Activated B cell treated with CpG ODN at 0.5 μM for 24 hours (primary cell): ENCODE measurements at places on chromosomes 5 and 9. TPM values are rescaled to one million over a fixed set of nuclear protein-coding genes. Genes with fewer than 3 reads are reported as not detected.

DNA sequence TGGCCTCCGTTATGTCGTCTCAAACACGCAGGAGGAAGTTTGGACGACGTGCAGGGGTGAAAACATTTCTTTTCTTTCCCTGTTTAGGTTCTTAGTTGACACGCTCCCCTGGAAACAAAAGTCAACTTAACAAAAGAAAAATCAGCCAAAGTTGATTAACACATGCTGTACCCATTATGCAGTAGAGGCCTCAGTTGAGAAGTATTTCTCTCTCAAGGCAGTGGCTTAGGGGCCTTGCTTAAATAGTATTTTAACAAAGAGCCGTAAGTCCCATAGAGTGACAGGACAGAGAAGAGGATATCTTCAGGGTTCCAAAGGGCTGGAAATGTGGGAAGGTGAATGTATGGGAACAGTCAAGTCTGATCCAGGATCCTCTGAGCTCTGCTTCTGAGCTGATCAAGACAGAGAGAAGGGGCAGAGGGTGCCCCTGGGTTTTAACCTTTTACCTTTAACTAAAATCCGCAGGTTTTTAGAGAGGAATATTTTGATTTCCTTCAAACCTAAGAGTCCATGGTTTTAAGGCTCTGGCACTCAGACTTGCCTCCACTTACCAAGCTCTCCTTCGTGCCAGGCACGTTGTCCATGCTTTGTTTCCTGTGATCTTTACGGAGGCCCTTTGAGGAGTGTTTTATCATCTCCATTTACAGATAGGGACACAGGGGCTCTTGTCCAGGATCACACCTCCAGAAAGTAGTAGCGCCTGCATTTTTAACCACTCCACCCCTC, 629 bp upstream of the CD74 start:
- peak overlapping the region; percentile 100 for H3K27ac ChIP-seq
- DNase-seq, result no peak
- peak overlapping the region; percentile 98 for H3K4me3 ChIP-seq
- peaks cover 65% of the 10 kb centered on the region for H3K4me1 ChIP-seq
- peaks cover 2% of the 10 kb centered on the region for H3K27me3 ChIP-seq

GRCh38 chr5:130136300-130136699, 232.0 kb downstream of the CHSY3 start:
- no peaks in the 10 kb centered on the region for H3K4me1 ChIP-seq
- no peaks in the 10 kb centered on the region for H3K36me3 ChIP-seq
- H3K4me3 ChIP-seq, result no peak overlapping the region
- DNase-seq, result no peak

DNA sequence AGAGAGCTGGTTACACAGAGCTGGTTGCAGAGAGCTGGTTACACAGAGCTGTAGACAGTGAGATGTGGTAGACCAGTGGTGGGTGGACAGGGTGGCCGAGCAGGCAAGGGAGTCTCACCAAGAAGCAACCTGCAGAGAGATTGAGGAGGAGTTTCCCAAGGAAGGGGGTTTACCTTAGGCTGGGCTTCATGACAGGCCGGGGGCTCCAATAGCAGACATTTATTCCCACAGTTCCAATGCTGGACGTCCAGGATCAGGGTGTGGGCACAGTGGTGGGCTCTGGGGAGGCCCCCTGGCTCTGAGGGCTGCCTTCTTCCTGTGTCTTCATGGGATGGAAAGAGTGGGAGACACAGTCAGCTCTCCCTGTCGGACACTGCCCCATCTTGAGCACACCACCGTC, 386.9 kb upstream of the IRX4 start:
- H3K27me3 ChIP-seq, result no peaks in the 10 kb centered on the region
- no peak overlapping the region for H3K4me3 ChIP-seq
- H3K4me1 ChIP-seq, result no peaks in the 10 kb centered on the region
- no peak overlapping the region for H3K27ac ChIP-seq
- DNase-seq, result no peak

GRCh38 chr9:35980289-35981011, 22.5 kb upstream of the OR2S2 start:
- H3K4me1 ChIP-seq, result peaks cover 11% of the 10 kb centered on the region
- H3K27me3 ChIP-seq, result peaks cover 27% of the 10 kb centered on the region
- H3K36me3 ChIP-seq, result no peaks in the 10 kb centered on the region

DNA sequence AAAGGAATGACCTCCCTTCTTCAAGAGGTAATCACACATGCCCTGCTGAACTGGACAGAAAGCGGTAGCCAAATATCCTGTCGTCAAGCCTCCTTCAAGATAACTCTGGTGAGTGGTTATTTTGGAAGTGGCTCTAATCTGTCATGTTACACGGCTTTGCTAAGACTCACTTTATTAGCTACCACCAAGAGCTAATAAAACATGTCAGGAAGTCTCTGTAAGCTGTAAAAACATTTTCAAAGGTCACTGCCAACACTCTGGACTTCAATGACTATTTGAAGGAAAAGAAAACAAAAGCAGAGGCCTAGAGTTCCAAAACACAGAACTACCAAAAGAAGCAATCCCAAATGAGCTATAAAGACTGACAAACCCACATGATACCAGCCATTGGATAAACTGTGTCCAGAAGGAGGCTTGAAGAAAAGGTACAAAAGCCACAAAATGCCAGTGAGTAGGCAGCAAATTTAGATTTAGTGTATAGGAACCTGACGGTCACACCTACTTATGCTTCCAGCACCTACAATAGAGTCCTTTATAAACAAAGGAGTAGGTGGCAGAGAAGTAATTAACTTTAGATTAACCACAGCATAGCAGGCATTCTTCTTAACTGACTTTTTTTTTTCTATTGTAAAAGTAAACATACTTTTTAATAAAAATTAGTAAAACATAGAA, 97.3 kb upstream of the EQTN start:
- no peak overlapping the region for H3K4me3 ChIP-seq
- H3K36me3 ChIP-seq, result peaks cover 3% of the 10 kb centered on the region
- DNase-seq, result no peak
- no peaks in the 10 kb centered on the region for H3K27me3 ChIP-seq
- H3K27ac ChIP-seq, result peak overlapping the region; percentile 80
- peaks cover 69% of the 10 kb centered on the region for H3K4me1 ChIP-seq

DNA sequence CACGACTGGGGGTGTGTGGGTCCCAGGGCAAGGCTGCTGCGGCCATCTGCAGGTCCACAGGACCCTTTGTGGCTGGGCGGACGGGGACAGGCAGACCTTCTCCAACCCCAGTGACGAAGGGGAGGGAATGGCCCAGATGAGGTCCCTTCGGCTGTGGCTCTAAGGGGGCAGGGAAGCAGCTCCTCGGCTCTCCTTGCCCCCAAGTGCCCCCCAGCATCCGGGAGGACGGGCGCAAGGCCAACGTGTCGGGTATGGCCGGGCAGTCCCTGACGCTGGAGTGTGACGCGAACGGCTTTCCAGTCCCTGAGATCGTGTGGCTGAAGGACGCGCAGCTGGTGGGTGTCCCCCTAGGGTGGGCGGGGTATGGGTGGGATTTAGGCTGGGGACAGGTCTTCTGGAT, 82.8 kb downstream of the HMCN2 start:
- peaks cover 13% of the 10 kb centered on the region for H3K4me1 ChIP-seq
- H3K27me3 ChIP-seq, result no peaks in the 10 kb centered on the region
- DNase-seq, result no peak
- no peak overlapping the region for H3K27ac ChIP-seq
- no peak overlapping the region for H3K4me3 ChIP-seq
- no peaks in the 10 kb centered on the region for H3K36me3 ChIP-seq

GRCh38 chr9:128106940-128107467, 20.5 kb downstream of the PTGES2 start:
- H3K36me3 ChIP-seq, result peaks cover 74% of the 10 kb centered on the region
- H3K27me3 ChIP-seq, result no peaks in the 10 kb centered on the region
- H3K27ac ChIP-seq, result no peak overlapping the region
- no peak for DNase-seq

DNA sequence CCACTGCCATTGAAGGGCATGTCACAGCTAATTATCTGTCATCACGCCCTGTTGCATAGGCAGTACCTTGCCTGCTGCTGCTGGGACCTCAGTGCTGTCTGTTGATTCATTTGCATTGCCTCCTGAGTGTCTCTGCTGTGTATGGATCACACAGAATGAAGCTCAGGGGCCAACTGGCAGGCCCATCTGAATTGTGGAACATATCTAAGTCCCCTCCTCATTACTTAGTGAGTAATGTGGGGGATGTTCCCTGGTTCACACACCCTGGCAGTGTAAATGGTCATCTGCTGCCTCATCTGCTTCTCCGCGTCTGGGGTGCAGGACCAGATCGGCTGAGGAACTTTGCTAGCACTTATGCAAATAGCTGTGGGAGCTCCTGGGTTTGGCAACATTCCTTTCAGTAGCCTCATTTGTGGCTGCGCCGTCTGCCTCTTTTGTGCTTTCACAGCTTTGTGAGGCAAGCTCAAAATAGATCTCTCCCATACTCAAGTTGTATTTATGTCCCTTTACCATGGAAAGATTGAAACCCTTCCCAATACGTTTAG, 25.4 kb downstream of the TYRP1 start:
- H3K4me1 ChIP-seq, result no peaks in the 10 kb centered on the region
- DNase-seq, result no peak
- no peaks in the 10 kb centered on the region for H3K27me3 ChIP-seq
- H3K36me3 ChIP-seq, result no peaks in the 10 kb centered on the region
- H3K4me3 ChIP-seq, result no peak overlapping the region

GRCh38 chr9:100014846-100015245, 84.0 kb downstream of the ERP44 start:
- peaks cover 72% of the 10 kb centered on the region for H3K36me3 ChIP-seq
- no peak overlapping the region for H3K4me3 ChIP-seq
- H3K27ac ChIP-seq, result no peak overlapping the region
- no peak for DNase-seq
- no peaks in the 10 kb centered on the region for H3K4me1 ChIP-seq

DNA sequence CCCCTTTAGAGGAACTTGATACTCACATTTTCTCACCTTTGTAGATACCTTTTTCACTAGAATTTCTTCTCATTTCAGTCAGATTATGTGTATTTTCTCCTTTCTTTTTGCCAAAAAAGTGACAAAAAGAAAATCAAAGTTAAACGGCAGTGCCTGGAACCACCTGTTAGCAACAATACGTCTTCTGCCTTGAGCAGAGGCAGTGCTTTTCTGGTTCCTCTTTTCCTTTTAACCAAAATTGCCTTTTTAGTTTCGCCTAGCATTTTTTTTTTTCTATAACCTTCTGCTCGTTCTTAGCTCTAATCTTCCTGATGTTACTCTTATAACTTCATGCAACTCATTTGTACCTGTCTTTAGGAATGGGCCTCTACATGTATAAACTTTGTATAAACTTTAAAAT, 26.1 kb downstream of the SMIM32 start:
- H3K27me3 ChIP-seq, result no peaks in the 10 kb centered on the region
- no peak overlapping the region for H3K4me3 ChIP-seq
- DNase-seq, result no peak
- peaks cover 59% of the 10 kb centered on the region for H3K36me3 ChIP-seq
- peaks cover 21% of the 10 kb centered on the region for H3K4me1 ChIP-seq
- no peak overlapping the region for H3K27ac ChIP-seq

GRCh38 chr9:98034593-98035546, 21.7 kb upstream of the NANS start:
- peaks cover 47% of the 10 kb centered on the region for H3K4me1 ChIP-seq
- no peaks in the 10 kb centered on the region for H3K36me3 ChIP-seq
- H3K27me3 ChIP-seq, result no peaks in the 10 kb centered on the region
- H3K4me3 ChIP-seq, result peak overlapping the region; percentile 1

GRCh38 chr9:99885747-99886146, 20.7 kb upstream of the STX17 start:
- no peak overlapping the region for H3K4me3 ChIP-seq
- no peak overlapping the region for H3K27ac ChIP-seq
- no peaks in the 10 kb centered on the region for H3K27me3 ChIP-seq

LTC4S gene
- total RNA-seq, result 2.6 and 2.7 TPM in 2 replicates

RORB gene
- not detected in 2 replicates for total RNA-seq

BTNL3 gene
- not detected in 2 replicates for total RNA-seq

ARID3C gene
- not detected in 2 replicates for total RNA-seq

CRB2 gene
- total RNA-seq, result 1.0 and 1.2 TPM in 2 replicates

HMCN2 gene
- total RNA-seq, result not detected in 2 replicates

TEX48 gene
- not detected in 2 replicates for total RNA-seq

DROSHA gene
- 53.8 and 59.8 TPM in 2 replicates for total RNA-seq

RNF145 gene
- total RNA-seq, result 66.1 and 79.1 TPM in 2 replicates

JAKMIP2 gene
- total RNA-seq, result 2.0 and 3.1 TPM in 2 replicates
